Stimulated activated CD8-positive, alpha-beta memory T cell treated with anti-CD3 and anti-CD28 coated beads, Interleukin-15, amount 100 ng/mL, for 1 hour (primary cell): ENCODE measurements at places on chromosomes 5 and 9.

- no peak for DNase-seq
Measured at GRCh38 chr5:107074996-107075395, 595.7 kb downstream of the EFNA5 start.

GRCh38 chr5:8019719-8020218 lies 150.8 kb downstream of the MTRR start:
- DNase-seq, result no peak

GRCh38 chr5:149605998-149606724 lies 24.9 kb downstream of the ARHGEF37 start:
- no peak for DNase-seq

- DNase-seq, result no peak
Measured at GRCh38 chr5:131323378-131323777, 59.5 kb downstream of the CDC42SE2 start.

- DNase-seq, result no peak
Measured at GRCh38 chr5:104736073-104736472, 1173.5 kb upstream of the NUDT12 start.
